Natural killer cell treated with Interleukin-12 subunit alpha and Interleukin-12 subunit beta and Interleukin-15 and Interleukin-18, amount 100 ng/mL, for 72 hours (primary cell): ENCODE measurements at places on chromosomes 1 and 21. TPM values are rescaled to one million over a fixed set of nuclear protein-coding genes. Genes with fewer than 3 reads are reported as not detected.
A peak's percentile ranks its signal among the peaks of the same experiment; 100 is the strongest.

The TPTE gene
- not detected for total RNA-seq

The IPP gene
- 16.2 TPM for total RNA-seq

DNA sequence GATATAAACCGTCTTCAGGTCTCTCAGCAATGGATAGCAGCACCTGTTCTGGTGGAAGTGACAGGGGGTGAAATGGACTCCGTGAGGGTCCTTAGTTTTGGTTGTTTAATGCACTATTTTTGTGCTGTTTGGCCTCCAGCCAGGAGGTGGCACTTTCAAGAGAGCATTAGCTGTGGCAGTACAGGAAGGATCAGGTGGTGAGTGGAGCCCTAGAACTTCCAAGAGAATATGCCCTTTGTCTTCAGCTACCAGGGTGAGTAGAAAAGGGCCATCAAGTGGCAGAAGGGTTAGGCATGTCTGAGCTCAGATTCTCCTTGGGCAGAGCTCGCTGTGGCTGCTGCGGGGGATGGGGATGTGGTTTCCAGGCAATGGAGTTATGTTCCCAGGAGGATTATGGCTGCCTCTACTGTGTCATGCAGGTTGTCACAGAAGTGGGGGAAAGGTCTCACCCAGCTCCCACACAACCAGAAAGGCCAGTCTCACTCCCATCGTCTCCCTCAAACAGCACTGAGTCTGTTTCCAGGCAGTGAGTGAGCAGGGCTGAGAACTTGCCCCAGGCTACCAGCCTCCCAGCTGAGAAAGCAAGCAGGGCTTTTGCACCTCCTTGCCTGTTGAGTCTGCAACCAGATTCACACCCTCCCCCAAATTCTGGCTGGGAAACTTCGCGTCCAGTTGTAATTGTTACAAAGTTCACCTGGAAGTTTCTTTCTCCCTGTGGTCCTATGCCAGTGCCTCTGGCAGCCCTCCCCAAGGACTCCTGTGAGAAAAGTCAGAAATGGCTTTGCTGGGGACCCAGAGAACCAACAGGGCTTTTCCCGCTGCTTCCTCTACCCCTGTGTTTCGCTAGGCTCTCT is 39.1 kb upstream of the TTLL7 start:
- DNase-seq = no peak
- no peaks in the 10 kb centered on the region for H3K4me1 ChIP-seq
- H3K36me3 ChIP-seq = peaks cover 10% of the 10 kb centered on the region
- no peak overlapping the region for H3K27ac ChIP-seq
- peaks cover 14% of the 10 kb centered on the region for H3K27me3 ChIP-seq

DNA sequence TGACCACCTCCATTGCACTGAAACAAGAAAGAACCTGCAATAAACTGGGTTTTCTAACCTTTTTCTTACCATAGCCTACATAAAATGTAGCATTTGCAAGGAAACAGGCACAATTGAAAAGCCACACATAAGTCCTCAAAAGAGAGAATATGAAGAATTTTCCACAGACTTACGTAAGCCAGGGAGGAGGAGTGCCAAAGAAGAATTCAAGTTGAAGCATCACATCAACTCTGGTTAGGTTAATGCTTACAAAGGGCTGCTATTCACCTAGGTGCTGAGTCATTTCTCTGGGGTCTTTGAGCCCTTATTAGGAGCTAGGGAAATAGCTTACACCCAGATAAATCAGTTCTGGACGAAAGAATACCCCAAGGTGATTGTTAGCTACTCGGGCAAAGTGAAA is 9.6 kb downstream of the OSCP1 start:
- DNase-seq = no peak
- no peak overlapping the region for H3K4me3 ChIP-seq
- H3K27me3 ChIP-seq = no peaks in the 10 kb centered on the region
- no peaks in the 10 kb centered on the region for H3K36me3 ChIP-seq

DNA sequence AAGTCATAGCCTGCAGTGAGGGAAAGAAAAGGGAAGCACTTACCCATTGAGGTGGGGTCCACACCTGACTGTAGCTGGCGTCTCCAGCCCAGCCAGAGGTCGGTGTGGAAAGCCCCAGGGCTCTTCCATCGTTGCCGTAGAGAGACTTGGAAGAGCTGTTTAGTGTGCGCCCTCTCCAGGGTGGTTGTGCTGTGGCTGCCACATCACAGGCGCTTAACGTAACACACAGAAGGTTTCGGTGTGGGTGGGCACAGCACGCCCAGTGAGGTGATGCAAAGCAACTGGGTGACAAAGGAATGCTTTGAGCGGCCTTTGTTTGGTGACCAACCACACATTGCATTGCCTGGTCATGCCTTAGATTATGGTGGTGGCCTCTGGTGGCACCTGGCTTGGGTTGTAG is 36.8 kb upstream of the KIF1B start:
- H3K27ac ChIP-seq = no peak overlapping the region
- peaks cover 32% of the 10 kb centered on the region for H3K4me1 ChIP-seq
- H3K36me3 ChIP-seq = peaks cover 23% of the 10 kb centered on the region
- DNase-seq = no peak

- H3K27me3 ChIP-seq = peaks cover 24% of the 10 kb centered on the region
- H3K27ac ChIP-seq = no peak overlapping the region
- no peak for DNase-seq
- no peak overlapping the region for H3K4me3 ChIP-seq
Observed at GRCh38 chr1:39632682-39633417, 6.6 kb downstream of the HEYL start.

GRCh38 chr1:156146020-156146768 is 7.2 kb upstream of the SEMA4A start:
- no peak for DNase-seq
- peak overlapping the region; percentile 77 for H3K4me3 ChIP-seq
- no peaks in the 10 kb centered on the region for H3K27me3 ChIP-seq
- peaks cover 32% of the 10 kb centered on the region for H3K4me1 ChIP-seq
- H3K36me3 ChIP-seq = no peaks in the 10 kb centered on the region

The DPT gene
- not detected for total RNA-seq

The TMPRSS15 gene
- not detected for total RNA-seq

GRCh38 chr1:83994111-83994510 is 4.8 kb downstream of the TTLL7 start:
- H3K27ac ChIP-seq = no peak overlapping the region
- H3K4me1 ChIP-seq = peaks cover 4% of the 10 kb centered on the region
- H3K36me3 ChIP-seq = no peaks in the 10 kb centered on the region
- no peak for DNase-seq
- peaks cover 28% of the 10 kb centered on the region for H3K27me3 ChIP-seq

DNA sequence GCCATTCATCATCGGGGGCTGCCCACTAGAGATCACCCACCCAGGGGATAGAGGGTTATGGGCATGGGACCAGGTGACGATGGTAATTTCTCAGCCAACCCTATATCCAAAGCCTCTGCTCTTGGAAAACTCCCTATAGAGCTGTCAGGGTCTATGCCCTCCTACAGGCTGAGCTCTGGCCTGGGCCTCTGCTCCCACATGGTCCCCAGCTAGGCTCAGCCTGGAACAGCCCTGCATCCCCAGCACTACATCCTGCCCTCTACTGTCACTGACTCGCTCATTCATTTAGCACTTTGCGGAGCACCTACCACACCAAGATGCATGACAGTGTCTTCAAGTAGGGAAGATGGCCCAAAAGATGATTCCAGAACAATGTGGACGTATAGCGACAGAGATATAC is 45.0 kb upstream of the EPS8L3 start:
- H3K4me3 ChIP-seq = no peak overlapping the region
- H3K4me1 ChIP-seq = peaks cover 6% of the 10 kb centered on the region
- DNase-seq = no peak
- H3K27me3 ChIP-seq = peaks cover 12% of the 10 kb centered on the region
- H3K36me3 ChIP-seq = no peaks in the 10 kb centered on the region

The CRYBG2 gene
- not detected for total RNA-seq

DNA sequence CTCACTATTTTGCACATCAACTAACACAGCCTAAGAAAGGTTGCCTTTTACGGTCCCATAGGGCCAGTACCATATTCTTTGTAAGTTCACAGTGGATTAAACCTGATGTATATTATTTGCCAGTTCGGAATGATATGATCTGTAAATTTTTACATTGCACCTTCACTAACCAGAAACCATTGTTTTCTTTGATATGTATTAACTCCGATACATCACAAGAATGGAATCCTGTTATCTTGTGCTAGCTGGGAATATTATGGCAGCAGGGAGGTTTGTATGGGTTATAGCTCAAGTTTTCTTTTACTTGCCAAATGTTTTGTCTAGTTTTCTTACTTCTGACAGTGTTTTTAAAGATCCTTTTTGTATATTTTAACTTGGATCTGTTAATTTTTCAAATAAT is 51.4 kb upstream of the S1PR1 start:
- no peak overlapping the region for H3K27ac ChIP-seq
- H3K4me3 ChIP-seq = no peak overlapping the region
- H3K36me3 ChIP-seq = no peaks in the 10 kb centered on the region
- H3K4me1 ChIP-seq = peaks cover 33% of the 10 kb centered on the region

The ARHGAP30 gene
- 250 TPM for total RNA-seq

- DNase-seq = no peak
- H3K4me1 ChIP-seq = peaks cover 10% of the 10 kb centered on the region
- no peak overlapping the region for H3K4me3 ChIP-seq
- H3K27ac ChIP-seq = no peak overlapping the region
Observed at GRCh38 chr1:85319491-85319890, 43.1 kb upstream of the BCL10 start.

DNA sequence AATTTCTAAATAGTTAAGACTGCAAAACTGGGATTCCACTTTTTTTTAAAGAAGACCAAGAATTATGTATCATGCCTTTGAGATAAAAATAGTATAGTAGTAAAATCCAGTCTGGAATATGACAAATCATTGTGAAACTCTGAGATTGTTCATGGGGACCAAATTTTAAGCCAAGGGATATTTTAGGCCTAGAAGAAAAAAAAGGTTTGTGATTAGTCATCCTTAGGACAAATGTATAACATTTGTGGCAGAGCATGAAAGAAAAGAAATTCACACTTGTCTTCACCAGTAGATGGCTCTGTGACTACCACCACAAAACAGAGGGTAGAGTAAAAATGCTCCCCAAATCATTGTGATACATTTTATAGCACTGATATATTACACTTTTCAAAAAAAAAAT is 226.1 kb downstream of the KCTD3 start:
- DNase-seq = no peak
- no peaks in the 10 kb centered on the region for H3K27me3 ChIP-seq
- no peaks in the 10 kb centered on the region for H3K4me1 ChIP-seq
- H3K36me3 ChIP-seq = no peaks in the 10 kb centered on the region
- no peak overlapping the region for H3K4me3 ChIP-seq

DNA sequence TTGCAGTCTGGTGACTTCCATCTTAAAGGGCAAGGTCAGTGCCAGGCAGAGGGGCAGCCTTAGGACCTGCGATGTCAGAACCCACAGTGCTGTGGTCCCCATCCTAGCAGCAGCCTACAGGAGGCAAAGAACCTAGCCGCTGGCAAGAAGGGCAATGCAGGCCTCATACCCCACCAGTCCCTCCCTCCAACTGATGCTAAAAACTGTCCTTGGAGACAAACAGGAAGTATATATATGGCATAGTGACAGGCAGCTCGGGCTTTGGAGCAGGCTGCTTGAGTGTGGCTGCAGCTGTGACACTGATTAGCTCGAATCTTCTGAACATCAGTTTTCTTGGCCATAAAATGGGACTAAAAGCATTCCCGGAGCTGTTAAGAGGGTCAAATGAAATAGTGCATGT is 156.0 kb upstream of the VAMP3 start:
- H3K27ac ChIP-seq = no peak overlapping the region
- peaks cover 2% of the 10 kb centered on the region for H3K27me3 ChIP-seq
- DNase-seq = peak; percentile 42
- H3K4me1 ChIP-seq = no peaks in the 10 kb centered on the region

The MMP23B gene
- total RNA-seq = 4.9 TPM

The AP4B1 gene
- total RNA-seq = 40.4 TPM
